ENCODE measurements at places on chromosomes 6 and 20.

DNA sequence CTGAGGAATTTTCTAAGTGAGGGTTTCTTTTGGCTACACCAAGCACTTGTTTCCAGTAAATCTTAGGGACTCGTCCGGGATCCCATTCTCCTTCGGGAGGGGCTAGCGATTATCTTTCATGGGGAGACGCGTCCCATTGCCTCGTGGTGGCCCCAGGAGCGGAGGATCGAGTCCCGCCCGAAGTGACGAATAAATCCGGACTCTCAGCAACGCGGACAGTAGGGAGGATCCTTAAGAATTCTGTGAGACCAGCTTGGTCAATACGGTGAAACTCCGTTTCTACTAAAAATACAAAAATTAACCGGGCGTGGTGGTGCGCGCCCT is 69.1 kb upstream of the PRSS16 start:
- no peak for DNase-seq

DNA sequence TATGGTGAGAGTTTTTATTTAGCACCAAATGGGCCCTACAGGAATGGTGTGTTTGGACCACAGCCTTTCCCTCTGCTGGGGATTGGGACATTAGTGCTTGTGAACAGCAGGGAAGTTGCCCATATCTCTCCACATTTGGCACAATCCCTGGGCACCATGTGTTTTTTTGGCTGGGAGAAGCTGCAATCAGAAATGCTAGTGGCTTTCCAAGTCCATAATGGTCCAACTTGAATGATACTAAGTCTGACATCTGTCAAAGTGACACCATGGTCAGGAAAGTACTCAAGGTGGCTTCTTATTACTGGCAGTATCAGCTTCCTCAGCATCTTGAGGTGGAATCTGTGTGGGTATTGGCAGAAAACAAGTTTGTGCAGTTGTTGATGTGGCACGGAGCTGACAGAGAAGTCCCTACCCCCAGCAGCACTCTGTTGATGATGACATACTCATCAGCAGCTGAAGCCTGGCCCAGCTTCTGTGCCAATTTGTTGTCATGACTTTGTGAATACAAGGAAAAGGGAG is 53.0 kb downstream of the SASH1 start:
- no peak for DNase-seq

DNA sequence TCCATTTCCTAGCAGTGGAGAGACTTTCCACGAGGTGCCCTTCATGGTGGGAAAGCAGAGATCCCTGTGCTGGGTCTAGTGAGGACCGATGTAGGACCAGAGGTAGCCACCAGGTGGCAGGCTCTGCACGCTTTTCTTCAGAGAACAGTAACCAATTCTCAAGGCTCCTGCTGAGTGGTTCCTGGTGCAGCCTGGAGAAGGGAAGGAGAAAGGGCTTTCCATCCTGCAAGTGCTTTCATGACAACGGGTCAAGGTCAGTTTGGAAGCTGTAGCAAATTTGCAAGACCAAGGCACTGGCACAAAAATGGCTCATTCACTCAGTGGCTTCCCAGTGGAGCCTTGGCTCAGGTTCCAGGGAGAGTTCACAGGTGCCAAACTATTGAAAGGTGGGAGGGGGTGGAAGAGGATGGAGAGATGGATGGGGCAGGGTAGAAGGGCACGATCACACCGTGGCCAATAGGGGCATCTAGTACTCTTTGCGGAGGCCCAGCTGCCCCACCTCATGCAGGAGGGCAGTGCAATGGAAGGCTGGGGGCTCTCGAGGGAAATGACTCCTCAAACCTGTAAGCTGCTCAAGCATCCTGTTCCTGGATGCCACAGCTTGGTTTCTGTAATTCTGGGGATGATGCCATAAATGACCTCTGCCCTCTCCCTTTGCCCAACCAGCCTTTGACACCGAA is 25.5 kb upstream of the KCNK16 start:
- peak; percentile 28 for DNase-seq

GRCh38 chr6:20709451-20709850 is 175.2 kb downstream of the CDKAL1 start:
- DNase-seq = no peak

DNA sequence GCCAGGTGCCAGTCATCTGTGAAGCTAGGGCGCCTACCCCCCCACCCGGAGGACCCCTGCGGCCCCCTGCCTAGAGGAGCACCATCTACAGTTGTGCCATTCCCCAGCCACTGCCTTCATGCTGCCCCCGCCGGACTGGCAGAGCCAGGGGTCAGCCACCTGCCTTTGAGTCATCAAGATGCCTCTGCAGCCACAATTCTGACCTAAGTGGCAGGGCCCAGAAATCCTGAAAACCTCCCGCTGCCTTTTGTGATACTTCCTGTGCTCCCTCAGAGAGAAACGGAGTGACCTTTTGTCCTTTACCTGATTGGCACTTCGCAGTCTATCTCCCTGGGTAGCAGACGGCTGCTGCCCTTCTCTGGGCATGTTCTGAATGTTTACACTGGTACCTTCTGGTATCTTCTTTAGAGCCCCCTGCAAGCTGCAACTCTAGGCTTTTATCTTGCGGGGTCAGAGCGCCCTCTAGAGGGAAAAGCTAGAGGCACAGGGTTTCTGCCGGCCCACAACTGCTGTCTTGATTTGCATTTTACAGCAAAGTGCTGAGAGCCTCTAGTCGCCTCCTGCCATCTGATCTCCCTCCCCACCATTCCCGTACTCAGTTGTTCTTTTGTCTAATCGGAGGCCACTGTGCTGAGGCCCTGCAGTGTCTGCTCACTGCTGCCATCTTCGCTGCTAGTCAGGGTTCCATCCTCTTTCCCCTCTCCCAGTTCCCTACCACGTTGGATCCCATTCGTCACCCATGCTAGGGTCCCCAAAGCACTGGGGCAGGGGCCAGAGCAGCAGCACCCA is 26.9 kb downstream of the SPATA2 start:
- DNase-seq = peak; percentile 43

DNA sequence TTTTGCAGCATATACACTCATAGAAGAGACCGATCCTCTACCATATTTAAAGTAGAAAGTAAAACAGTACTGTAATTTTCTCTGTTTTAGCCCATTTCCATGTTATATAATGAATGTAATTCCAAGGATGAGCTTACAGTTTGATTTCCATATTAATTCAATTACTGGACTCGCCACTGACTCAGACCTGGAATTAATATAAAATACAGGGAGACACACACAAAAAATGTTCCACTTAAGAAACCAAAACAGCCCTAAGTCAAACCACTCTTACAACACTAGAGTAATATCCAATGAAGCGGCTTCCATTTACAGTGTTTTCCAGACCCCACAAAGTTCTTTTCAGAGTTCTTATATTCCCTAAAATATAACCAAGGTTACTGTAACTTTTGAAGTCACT is 110.6 kb downstream of the BACH2 start:
- no peak for DNase-seq

GRCh38 chr6:32170294-32170693 is 5.6 kb downstream of the AGPAT1 start:
- no peak for DNase-seq

GRCh38 chr6:168170841-168171601 is 92.0 kb upstream of the FRMD1 start:
- DNase-seq = no peak

DNA sequence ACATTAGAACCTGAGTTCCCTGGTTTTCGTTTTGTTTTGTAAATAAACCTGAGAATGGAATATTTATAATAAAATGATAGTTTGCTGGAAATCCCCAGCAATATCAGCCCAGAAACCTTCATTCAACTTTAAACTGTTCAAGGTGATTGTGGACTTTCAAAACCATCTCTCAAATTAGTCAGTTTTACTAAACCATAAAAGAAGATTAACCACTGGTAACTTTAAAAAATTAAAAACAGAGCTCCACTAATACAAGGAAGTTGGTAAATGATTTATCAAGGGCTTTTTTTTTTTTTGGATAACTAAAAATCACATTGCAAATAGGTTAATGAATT is 10.0 kb downstream of the MBOAT1 start:
- DNase-seq = no peak

GRCh38 chr20:33158637-33159385 is 9.1 kb upstream of the BPIFA2 start:
- DNase-seq = no peak

DNA sequence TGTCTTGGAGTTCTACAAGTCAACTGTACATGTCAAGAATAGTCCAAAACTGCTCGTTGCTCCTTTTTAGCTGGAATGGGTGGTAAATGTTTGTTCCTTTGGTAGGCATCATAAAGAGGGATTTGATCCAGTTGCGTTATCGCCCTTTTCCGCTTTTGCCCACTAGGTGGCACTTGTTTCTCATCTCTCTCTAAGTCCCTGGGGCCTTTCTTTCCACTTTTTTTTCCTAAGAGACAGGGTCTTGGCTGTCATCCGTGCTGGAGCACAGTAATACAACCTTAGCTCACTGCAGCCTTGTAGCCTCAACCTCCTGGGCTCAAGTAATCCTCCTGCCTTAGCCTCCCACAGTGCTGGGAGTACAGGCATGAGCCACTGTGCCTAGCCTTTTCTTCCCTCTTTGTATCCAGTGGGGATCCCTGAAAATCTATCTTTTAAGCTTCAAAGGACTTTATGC is 20.7 kb downstream of the GTPBP2 start:
- peak; percentile 11 for DNase-seq

DNA sequence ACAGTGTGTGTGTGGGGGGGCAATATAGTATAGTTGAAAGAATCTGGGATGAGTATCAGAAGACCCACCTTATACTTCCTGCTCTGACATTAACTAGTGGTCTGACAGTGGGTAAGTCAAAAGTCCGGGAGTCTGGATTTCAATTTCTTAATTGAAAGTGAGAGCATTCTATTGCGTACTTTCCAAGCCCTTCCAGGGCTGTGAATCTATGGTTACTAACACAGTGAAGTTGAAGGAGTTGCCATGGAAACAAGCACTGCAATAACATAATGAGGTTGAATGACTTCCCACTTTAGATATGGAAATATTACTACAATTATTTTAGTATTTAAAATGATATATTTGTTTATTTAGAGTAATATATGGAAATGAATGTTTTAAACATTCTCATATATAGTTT is 80.2 kb downstream of the MLIP start:
- no peak for DNase-seq

DNA sequence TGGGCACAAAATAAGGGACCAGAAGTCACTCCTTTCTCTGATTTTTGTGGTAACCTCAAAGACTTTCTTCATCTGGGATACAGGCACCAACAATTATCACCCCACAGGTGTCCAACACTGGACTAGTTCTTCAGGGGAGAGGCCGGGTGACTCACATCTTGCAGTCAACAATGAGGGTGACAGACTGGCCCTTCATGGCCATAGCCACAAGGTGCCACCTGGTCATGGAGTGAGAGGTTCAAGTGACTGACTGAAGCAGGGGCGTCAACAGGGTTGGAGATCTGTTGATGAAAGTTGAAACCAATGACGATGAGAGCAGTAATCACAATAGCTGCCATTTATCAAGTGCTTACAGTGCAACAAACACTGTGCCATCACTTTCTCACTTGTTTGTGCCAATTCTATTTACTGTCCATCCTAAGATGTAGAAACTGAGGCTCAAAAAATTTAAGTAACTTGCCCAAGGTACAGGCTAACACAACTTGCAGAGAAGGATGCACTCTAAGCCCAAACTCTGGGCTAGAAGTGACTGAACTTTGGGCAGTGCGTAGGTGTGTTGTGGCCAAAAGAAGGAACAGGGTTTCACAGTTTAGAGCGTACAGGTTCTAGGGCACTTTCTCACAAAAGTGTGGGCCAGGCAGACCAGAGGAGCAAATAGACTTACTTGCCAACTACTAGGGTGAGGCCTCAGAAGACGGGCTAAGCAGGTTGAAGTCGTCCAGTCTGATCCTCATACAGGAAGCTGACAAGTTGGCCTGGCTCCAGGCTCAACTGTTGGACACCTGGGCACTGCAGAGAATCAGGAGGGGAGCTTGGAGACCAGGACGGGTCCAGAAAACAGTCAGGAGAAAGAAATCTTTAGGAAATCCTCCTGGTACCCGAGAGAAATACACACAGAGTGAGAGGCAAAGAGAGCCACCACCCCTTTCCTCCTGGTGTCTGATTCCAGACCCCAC is 30.4 kb downstream of the HLA-DPB1 start:
- no peak for DNase-seq

DNA sequence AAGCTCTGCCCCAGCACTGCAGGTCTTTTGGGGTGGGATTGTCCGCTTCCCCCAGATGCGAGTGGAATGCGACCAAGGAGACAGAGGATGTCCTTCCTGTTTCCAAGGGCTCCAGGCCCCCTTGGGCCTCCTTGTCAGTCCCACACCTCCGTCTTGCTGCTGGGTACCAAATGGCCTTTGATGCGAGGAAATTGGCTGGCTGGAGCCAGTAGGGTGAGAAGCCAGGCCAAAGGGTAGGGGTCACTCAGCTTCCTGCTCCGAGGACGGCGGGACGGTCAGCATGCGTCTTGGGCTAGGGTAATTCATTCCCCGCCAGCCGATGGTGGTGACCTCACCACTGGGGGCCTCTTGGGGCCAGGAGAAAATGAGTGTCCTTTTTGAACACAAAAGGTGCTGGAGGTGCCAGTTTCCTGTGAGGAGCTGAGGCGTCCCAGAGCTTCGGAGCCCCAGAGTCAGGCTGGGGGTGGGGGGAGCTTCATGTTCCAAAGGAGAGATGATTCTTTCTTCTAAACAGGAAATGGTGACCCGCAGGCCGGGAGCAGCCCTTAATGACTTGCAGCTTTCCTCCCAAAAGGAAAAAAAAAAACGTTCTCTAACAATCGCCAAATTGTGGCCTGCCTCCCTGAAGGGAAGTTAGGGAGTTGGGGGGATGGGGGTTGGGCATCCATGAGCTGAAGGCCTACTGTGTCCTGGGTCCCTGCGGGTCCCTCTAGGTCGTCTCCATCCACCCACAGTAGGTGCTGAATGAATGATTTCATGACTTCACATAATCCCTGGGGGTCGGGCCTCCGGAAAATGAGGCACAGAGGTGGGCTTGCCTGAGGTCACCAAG is 6.7 kb downstream of the SNAI1 start:
- DNase-seq = no peak

- no peak for DNase-seq
Observed at GRCh38 chr20:35048739-35049138, 43.9 kb downstream of the TRPC4AP start.

- no peak for DNase-seq
Observed at GRCh38 chr6:158606935-158607334, 37.6 kb downstream of the DYNLT1 start.

DNA sequence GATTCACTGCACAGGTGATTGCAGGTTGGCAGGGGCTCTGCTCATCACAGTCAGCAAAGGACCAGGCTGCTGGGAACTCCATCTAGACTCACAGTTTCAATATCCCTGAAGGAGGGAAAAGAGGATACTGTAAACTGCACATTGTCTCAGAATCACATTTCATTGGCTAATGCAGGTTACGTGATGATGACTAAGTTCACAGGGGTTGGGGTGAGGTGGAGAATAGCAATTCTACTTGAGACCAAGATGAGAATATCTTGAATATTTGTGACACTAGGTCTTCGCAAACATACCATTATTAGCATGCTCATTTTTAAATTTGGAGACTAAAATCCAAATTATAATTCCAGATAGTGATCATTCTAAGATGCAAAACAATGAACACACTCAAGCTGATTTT is 208.5 kb upstream of the CITED2 start:
- DNase-seq = no peak

DNA sequence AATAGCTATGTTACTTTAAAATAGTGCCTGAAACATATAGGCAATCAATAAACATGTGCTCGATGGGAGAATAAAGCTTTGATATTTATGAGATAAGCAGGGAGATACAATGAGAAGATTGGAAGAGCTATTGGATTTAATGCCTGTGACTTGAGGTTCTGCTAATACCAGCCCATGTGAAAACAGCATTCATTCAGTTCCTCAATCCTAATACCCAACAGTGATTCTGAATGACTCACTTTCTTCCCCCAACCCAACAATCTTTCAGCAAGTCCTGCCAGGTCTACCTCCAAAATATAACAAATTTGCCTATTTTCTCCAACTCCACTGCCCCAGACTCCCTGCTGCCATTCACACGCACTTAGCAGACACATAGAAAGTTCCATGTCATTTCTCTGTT is 26.6 kb upstream of the KLHL31 start:
- no peak for DNase-seq

- DNase-seq = peak; percentile 33
Observed at GRCh38 chr6:166488076-166488685, 98.3 kb downstream of the RAMACL start.
